ENCODE measurements at places on chromosomes 3 and 15.

- no peak for DNase-seq
Measured at GRCh38 chr3:147620906-147621305, 211.7 kb downstream of the ZIC1 start.

DNA sequence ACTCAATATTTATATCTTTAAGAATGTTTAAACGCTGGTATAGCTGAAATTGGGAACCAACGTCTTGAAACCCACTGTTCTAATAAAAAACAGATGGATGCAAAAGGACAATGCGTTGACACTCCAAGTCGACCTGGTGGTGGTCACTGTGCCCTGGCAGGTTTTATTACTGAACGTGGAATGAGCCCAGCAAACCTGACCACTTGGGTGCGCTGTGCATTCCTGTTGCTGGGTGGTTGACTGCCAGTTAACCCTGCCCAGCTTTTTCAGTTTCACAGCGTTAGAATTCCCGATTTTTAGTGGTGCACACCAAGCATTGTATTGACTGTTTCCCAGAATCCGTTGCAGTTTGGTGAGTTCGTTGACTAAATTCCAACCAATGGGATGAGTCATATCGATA, 384.4 kb downstream of the OCA2 start:
- no peak for DNase-seq

DNA sequence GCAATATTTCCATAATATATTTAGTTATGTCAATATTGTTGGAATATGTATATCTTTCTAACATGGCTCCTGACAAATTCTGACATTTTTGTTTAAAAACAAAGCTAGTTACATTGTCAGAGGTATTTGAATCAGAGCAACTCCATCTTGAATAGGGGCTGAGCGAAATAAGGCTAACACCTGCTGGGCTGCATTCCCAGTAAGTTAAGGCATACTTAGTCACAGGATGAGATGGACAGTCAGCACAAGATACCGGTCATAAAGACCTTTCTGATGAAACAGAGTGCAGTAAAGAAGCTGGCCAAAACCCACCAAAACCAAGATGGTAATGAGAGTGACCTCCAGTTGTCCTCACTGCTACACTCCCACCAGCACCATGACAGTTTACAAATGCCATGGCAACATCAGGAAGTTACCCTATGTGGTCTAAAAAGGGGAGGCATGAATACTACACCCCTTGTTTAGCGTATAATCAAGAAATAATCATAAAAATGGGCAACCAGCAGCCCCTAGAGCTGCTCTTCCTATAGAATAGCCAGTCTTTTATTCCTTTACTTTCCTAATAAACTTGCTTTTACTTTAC, 30.4 kb downstream of the RPL22L1 start:
- DNase-seq, result no peak

- no peak for DNase-seq
Measured at GRCh38 chr15:63509056-63509954, 4.9 kb downstream of the USP3 start.

DNA sequence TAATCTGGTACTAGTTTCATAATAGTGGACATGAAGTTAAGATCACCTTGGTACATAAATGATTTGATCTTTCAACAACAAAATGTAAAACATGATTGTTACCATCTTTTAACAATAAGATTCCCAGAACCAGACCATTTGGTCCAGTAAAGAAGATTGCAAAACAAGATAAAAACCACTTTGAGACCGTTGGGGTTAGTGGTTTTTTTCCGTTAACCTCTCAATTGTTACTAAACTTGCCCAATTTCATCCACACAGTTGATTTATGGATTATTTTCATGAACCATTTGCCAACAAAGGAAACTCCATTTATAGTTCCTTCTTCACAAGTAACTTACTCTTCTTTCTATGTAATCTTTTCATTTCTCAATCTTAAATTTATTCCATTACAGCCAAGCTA, 53.8 kb downstream of the ATP8B4 start:
- DNase-seq, result no peak

DNA sequence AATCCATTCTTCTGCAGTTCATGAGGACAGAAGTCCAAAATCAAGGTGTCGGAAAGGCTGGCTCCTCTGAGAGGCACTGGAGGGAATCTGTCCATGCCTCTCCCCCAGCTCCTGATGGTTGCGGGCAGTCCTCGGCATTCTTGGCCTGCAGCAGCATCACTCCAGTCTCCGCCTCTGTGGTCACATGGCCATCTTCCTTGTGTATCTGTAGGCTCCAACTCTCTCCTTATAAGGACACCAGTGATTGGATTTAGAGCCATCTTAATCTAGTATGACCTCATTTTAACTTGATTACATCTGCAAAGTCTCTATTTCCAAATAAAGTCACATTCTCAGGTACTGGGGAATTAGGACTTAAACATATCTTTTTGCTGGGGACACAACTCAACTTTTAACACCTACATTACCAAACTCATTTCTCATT, 56.0 kb upstream of the FLNB start:
- DNase-seq, result no peak

DNA sequence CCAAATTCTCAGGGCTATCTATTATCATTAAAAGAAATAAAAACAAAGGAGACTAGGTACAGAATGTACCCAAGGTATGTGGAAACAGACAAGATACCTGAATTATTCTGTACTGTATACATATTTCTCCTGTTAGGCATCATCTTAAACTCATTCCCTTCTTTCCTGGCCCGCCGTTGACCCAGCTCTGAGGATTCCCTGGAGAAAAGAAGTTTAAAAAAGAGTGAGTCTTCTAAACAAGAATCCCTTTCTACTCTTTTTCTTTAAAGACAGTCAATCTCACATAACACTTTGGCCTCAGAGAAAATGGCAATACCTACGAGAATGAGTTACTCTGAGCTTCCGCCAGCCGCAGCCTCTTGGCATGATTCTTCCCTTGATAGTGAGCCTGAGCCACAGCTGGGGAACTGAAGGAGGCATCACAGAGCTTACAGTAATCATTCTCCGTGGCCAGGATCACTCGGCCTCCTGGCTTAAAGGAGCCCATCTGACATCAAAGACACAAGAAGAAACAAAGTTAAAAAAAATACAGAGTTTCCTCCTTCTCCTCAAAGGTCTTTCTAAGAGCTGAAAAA, 44.2 kb downstream of the ZMAT3 start:
- no peak for DNase-seq

- DNase-seq, result no peak
Measured at GRCh38 chr15:29774900-29775299, 47.4 kb downstream of the TJP1 start.

- DNase-seq, result no peak
Measured at GRCh38 chr3:11373235-11373634, 101.0 kb downstream of the ATG7 start.

- no peak for DNase-seq
Measured at GRCh38 chr3:14853271-14853951, 34.6 kb downstream of the FGD5 start.

DNA sequence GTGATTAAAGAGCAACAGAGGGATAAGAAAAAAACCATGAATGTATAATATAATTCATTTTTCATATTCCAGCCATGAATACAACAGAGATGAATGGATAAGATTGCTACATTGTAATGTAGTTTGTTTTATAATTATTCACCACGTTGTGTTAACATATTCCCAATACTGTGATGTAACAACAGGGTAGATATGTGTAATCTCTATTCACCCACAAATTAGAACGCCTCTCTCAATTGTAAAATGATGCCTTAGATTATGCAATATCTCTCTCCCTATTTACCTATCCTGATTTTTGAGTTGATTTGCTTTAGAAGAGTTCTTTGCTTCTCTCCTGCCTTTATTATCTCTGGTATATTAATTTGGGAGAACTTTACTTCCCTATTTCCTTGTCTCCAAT, 193.6 kb downstream of the AGBL1 start:
- no peak for DNase-seq

GRCh38 chr3:57393977-57394376, 101.5 kb upstream of the ASB14 start:
- no peak for DNase-seq

GRCh38 chr3:184022323-184022722, 4.6 kb upstream of the ABCC5 start:
- no peak for DNase-seq

DNA sequence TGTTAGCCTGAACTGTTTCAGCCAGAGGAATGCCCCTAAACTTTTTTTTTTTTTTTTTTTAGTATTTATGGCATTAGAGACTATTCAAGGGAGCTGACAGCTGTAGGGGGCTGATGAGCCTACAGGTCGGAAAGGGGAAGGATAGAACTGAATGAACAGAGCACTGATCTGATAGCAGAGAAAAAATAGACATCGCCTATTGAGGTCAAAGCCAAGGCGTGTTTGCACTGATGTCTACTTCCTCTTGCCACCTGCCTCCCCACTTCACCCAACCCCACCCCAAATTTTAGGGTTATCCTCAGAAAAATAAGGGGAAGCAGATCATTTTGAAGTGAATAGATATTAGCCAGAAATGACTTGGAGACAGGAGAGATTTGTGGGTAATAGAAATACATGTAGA, 3.0 kb upstream of the ZMAT3 start:
- DNase-seq, result no peak

- no peak for DNase-seq
Measured at GRCh38 chr3:118833075-118833474, 201.6 kb downstream of the IGSF11 start.

GRCh38 chr3:73523661-73524060, 101.1 kb downstream of the PDZRN3 start:
- no peak for DNase-seq

DNA sequence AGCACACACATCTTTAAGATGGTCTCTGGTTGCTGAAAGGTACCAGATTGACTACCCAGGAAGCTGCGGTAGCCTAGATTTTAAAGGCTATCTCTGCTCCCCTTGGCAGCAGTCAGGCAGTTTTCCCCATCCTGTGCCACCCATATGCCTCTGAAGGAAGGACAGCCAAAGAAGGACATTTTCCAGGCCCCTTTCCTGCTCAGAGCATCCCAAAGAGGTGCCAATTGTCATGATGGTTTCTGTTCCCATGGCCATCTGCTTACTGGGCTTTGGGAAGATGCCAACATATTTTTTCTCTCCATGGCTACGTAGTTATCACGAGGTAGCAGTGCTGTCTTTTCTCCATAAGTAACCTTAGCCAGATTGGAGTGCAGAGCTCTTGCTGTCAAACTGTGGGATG, 39.7 kb downstream of the UNC13C start:
- DNase-seq, result no peak

GRCh38 chr3:141337523-141337854, 30.8 kb upstream of the ZBTB38 start:
- DNase-seq, result no peak

GRCh38 chr3:81864272-81864671, 102.8 kb upstream of the GBE1 start:
- DNase-seq, result no peak

GRCh38 chr15:75884041-75884440, 19.6 kb upstream of the FBXO22 start:
- DNase-seq, result no peak

GRCh38 chr3:57556459-57557084, 498 bp downstream of the PDE12 start:
- DNase-seq, result no peak

DNA sequence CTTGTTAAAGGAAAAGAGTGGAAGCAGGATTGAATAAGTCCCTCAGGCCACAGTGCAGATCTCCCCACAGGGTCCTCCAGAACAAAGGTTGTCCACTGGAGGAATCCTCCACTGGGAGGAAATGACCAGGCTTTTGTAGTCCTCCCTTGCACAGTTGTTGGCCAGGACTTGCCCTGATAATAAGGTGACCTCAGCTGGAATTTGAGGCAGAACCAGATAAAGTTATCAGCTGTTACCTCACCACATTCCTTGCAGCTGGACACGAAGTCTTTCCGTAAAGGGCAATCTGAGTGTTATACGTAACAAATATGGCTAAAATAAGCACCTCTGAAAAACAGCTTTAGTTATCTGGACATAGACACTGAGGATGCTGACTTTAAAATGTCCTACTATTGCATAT, 83.5 kb upstream of the NAALADL2 start:
- no peak for DNase-seq

GRCh38 chr3:152260026-152260425, 8.7 kb upstream of the MBNL1 start:
- DNase-seq, result no peak

DNA sequence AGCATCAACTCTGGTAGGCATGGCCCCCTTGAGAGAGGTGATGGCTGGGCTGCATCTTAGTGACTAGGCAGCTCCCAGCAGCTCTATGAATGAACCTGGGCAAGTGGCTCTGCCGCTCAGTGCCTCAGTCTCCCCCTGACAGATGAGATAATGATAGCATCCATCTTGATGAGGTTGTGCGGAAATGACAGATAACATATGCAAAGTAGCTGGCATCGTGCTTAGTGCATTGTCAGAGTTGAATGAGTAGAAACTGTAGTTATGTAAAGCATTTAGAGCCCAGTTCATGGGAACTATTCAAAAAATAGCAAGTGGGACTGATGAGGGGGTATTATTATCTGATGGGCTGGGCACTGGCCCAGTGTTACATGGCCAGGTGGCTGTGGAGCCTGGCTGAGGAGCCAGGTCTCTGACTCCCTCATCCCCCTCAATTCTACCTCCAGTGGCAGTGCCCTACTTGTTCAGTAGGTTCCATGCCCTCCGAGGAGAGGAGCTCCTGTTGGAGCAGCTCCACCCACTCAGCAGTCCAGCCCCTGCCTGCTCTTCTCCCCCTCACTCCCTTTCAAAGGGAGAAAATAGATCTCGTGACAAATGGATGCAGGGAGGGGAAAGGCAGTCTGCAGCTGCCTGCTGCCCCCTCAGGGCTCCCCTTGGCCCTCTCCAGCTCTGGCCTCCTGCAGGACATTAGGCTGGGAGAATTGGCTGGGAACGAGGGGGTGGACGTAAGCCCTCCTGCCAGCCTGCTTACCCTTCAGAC, 6.6 kb downstream of the PRKCD start:
- DNase-seq, result no peak

GRCh38 chr15:93139436-93139835, 50.4 kb upstream of the RGMA start:
- no peak for DNase-seq

DNA sequence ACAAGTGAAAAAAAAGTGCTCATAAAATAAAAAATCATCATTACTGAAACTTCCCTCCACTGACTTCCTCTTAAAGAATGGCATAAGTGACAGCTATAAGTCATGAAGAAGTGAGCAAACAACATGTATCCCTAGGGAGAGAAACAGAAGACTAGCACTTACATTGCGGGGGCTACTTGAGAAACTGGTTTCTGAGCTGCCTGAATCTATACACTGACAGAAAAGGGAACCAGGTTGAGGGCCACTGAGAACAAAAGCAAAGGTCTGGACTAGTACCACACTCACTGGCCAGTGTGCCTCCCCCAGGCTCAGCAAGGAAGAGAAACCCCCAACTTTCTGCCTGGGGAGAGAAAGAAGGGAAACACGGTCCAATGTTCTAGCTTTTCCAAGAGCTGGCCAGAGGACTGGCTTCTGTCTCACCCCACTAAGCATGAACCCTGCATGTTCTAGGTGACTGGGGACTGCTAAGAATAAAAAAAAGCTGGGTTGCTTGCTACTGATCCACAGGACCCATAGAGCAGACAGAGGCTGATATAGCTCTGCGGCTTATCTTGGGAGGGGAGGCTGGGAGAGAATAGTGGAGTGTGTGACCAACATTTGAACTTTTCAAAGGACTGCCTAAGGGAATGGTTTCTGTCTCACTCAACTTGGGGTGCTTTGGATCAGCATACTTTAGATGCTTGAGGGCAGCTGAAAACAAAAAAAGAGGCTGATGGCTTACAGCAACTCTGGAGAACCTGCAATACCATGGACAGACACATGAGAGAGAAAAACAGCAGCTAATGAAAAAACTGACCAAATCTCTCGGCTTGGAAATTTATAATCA, 8.1 kb downstream of the RAD18 start:
- DNase-seq, result no peak

GRCh38 chr3:69776289-69776688, 37.0 kb downstream of the MITF start:
- DNase-seq, result no peak

Measured in coronary artery (tissue), 2 donors.